ENCODE measurements at places on chromosomes 13 and 19. TPM values are rescaled to one million over a fixed set of nuclear protein-coding genes. Genes with fewer than 3 reads are reported as not detected.

DNA sequence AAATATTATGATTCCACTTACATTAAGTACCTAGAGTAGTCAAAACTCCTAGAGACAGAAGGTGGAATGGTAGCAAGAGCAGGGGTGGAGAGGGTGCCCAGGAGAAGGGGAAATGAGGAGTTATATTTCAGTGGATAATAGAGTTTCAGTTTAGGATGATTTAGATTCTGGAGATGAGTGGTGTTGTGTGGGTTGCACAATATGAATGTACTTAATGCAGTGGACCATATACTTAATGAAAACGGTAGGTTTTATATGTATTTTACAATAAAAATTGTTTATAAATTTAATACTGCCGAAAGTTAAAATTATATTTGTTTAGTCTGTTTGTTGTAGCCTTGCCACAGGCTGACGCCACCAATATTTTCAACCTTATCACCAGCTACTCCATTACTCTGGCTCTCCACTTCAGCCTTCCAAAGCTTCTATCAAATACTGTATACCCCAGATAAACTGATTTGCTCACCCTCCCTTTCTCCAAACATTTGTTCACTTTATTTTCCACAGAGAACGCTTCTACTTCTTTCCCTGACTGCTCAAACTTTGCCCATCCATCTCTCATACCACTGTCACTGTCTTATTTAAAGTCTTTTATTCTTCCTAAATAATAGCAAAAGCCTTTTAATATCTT, 1.4 kb upstream of the RBM26 start:
- H3K4me3 ChIP-seq, result peak overlapping the region; percentile 92
- H3K4me1 ChIP-seq, result peaks cover 27% of the 10 kb centered on the region
- H3K36me3 ChIP-seq, result no peaks in the 10 kb centered on the region
- DNase-seq, result no peak
- H3K27me3 ChIP-seq, result no peaks in the 10 kb centered on the region
- H3K27ac ChIP-seq, result peak overlapping the region; percentile 99

Gene SHISA7
- 0.10 TPM for total RNA-seq

- H3K36me3 ChIP-seq, result peaks cover 16% of the 10 kb centered on the region
- no peak overlapping the region for H3K4me3 ChIP-seq
- no peaks in the 10 kb centered on the region for H3K4me1 ChIP-seq
- DNase-seq, result no peak
- no peaks in the 10 kb centered on the region for H3K27me3 ChIP-seq
Measured at GRCh38 chr19:33806434-33806881, 9.8 kb downstream of the KCTD15 start.

Gene BCAM
- 211 TPM for total RNA-seq

Gene ZNF121
- total RNA-seq, result 53.9 TPM

GRCh38 chr19:48403606-48404005, 10.1 kb downstream of the GRIN2D start:
- H3K36me3 ChIP-seq, result no peaks in the 10 kb centered on the region
- H3K4me1 ChIP-seq, result peaks cover 11% of the 10 kb centered on the region
- peak overlapping the region; percentile 34 for H3K27ac ChIP-seq

- no peak overlapping the region for H3K4me3 ChIP-seq
- H3K27me3 ChIP-seq, result no peaks in the 10 kb centered on the region
- H3K36me3 ChIP-seq, result no peaks in the 10 kb centered on the region
- no peak overlapping the region for H3K27ac ChIP-seq
Measured at GRCh38 chr13:89097994-89098393, 1426.8 kb downstream of the SLITRK5 start.

Gene P2RY11
- total RNA-seq, result 23.7 TPM

GRCh38 chr13:73195091-73195490, 136.3 kb downstream of the KLF5 start:
- H3K27ac ChIP-seq, result no peak overlapping the region
- no peaks in the 10 kb centered on the region for H3K36me3 ChIP-seq
- no peak for DNase-seq
- peaks cover 15% of the 10 kb centered on the region for H3K4me1 ChIP-seq
- no peak overlapping the region for H3K4me3 ChIP-seq
- H3K27me3 ChIP-seq, result no peaks in the 10 kb centered on the region

Gene ZNRF4
- total RNA-seq, result not detected

DNA sequence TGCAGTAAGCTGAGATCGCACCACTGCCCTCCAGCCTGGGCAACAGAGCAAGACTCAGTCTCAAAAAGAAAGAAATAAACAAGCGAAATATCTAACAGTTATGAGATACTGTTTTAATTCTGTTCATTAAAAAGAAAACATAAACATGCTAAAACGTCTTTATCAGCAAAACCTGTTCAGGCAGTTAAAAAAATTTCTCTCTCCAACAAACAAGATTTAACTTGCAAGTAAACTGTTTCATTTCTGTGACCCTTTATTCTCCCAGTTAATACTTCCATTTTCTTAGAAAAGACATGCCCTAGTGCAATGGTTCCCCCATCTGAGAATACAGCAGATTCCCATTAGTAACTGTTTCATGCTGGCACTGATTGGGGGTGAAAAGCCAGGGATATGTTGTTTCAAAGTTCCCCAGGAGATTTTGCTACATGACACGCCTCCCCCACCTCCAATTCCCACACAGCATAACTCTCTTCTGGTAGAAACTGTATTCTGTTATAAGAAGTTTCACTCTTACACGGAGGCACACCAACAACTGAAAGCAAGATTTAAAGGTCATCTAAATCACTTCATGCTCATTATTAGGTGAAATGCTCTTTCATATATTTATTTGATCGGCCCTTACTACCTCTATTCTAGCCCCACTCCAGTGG, 24.4 kb downstream of the ELF1 start:
- peaks cover 46% of the 10 kb centered on the region for H3K4me1 ChIP-seq
- H3K27ac ChIP-seq, result peak overlapping the region; percentile 97
- no peak overlapping the region for H3K4me3 ChIP-seq

DNA sequence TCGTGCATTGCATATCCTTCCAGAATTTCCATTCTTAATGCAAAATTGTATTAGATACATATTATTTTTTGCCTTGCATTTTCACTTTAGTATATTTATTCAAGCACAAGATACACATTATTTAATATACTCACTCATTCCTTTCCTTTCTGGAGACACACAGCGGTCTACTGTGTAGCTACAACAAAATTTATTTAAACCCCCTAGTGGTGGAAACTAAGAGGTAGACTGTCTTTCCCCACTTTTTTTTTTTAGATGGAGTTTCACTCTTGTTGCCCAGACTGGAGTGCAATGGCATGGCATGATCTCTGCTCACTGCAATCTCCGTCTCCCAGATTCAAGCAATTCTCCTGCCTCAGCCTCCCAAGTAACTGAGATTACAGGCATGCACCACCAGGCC, 2040.3 kb upstream of the PCDH20 start:
- no peak overlapping the region for H3K4me3 ChIP-seq
- no peak for DNase-seq
- no peaks in the 10 kb centered on the region for H3K36me3 ChIP-seq

DNA sequence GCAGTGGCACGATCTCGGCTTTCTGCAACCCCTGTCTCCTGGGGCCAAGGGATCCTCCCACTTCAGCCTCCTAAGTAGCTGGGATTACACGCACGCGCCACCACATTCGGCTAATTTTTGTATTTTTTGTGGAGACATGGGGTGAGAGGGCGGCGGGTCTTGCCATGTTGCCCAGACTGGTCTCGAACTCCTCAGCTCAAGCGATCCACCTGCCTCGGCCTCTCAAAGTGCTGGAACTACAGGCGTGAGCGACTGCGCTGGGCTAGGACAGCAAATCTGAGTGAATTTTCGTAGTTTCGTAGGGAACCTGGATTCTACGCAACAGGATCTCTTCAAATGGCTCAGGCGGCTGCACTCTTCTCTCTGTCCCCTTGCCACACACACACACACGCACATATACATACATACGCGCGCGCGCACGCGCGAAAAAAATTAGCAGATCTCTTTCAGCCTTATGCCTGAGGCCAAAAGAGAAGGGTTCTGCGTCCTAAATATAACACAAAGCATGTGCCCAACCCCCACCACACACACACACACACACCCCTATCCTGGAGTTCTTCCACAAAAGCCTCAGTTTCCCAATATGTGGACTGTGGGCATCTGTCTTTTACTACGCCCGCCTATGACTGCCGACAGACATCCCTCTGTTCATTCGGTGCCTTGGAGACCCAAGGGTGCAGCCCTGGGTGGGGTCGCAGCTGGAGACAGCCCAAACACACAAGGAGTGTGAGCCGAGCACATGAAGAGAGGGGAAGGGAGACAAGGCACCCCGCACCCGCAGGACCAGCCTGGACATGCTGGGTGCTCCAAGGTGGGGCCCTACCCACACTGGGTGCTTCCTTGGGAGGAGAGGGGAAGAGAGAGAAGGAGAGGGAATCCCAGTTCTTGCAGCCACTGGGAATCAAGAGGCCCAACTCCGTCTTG, 616 bp downstream of the PINLYP start:
- H3K36me3 ChIP-seq, result peaks cover 5% of the 10 kb centered on the region
- H3K4me1 ChIP-seq, result peaks cover 26% of the 10 kb centered on the region
- H3K27ac ChIP-seq, result peak overlapping the region; percentile 92
- H3K27me3 ChIP-seq, result no peaks in the 10 kb centered on the region
- peak overlapping the region; percentile 48 for H3K4me3 ChIP-seq

GRCh38 chr13:63463782-63464610, 2048.3 kb upstream of the PCDH20 start:
- H3K27me3 ChIP-seq, result no peaks in the 10 kb centered on the region
- no peaks in the 10 kb centered on the region for H3K36me3 ChIP-seq
- no peak for DNase-seq
- no peak overlapping the region for H3K27ac ChIP-seq
- H3K4me3 ChIP-seq, result no peak overlapping the region

- DNase-seq, result no peak
- H3K36me3 ChIP-seq, result peaks cover 32% of the 10 kb centered on the region
- no peak overlapping the region for H3K27ac ChIP-seq
- H3K4me1 ChIP-seq, result peaks cover 1% of the 10 kb centered on the region
Measured at GRCh38 chr19:10637894-10638293, 12.5 kb downstream of the SLC44A2 start.

GRCh38 chr13:39038569-39039030, 344 bp downstream of the NHLRC3 start:
- no peaks in the 10 kb centered on the region for H3K36me3 ChIP-seq
- peaks cover 31% of the 10 kb centered on the region for H3K4me1 ChIP-seq
- H3K27ac ChIP-seq, result peak overlapping the region; percentile 99
- H3K27me3 ChIP-seq, result no peaks in the 10 kb centered on the region
- peak overlapping the region; percentile 97 for H3K4me3 ChIP-seq

DNA sequence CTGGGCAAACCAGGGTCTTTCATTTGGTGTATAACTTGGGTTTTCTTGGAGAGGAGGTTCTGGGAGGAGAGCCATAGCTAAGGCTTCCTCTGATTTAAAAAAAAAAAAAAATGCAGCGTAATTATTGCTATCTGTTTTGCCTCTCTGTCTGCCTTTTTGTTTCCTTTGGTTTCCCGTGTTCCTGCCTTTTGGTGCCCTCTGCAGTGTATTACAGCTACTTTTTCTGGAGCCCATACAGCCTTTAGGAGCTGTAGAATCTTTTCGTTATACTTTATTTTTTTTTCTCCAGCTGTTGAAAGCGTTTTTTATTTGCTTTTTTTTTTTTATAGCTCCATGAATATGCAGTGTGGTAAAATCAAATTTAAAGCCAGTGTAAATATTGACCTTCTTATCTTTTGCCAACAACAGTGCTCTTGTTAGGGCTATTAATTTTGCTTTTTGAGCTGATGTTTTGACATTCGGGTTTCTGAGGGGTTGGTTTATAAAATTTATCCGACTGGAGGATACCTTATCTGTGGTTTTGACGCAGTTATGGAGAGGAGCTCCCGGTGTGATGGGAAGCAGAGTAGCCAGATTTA, 38.1 kb downstream of the ZNF493 start:
- peaks cover 1% of the 10 kb centered on the region for H3K36me3 ChIP-seq
- peak overlapping the region; percentile 65 for H3K27ac ChIP-seq
- H3K4me1 ChIP-seq, result peaks cover 14% of the 10 kb centered on the region
- no peak overlapping the region for H3K4me3 ChIP-seq

DNA sequence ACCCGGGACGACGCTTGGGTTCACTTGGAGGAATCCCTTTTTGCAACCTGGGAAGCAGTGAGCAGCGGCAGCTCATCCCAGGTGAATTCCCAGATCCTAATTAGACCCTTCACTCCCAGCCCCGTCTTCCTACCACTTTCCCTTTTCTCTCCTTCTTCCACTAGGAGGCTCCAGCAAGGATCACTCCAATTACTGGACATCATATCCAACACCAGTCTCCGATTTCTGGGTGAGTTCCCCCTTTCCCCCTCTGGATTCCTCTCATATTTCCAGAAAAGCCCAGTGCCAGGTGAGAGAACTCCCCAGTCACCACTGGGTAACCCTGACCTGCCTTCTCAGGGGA, 17.1 kb upstream of the ZSCAN4 start:
- no peaks in the 10 kb centered on the region for H3K36me3 ChIP-seq
- no peak overlapping the region for H3K4me3 ChIP-seq
- no peaks in the 10 kb centered on the region for H3K4me1 ChIP-seq
- no peak overlapping the region for H3K27ac ChIP-seq

Gene HTR2A
- total RNA-seq, result not detected

Gene NALCN
- 0.12 TPM for total RNA-seq

DNA sequence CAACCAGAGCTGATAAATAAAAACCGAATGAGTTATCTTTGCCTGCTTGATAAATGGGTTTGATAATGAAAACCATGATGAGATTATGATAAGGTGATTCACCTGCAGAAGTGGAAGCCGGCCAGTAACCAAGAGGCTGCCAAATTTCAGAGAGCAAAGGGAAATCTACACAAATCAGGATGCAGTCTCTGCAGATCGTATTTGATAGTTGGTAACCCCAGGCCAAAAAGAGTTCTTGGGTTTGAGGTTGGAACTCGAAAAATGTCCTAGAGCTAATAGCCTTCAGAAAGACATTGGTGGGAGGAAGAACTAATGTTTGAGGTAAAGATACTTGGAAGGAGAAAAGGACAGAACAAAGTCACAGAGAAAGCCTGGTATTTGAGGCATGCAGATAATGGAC, 9.6 kb upstream of the LATS2 start:
- peaks cover 1% of the 10 kb centered on the region for H3K4me1 ChIP-seq
- peaks cover 27% of the 10 kb centered on the region for H3K27me3 ChIP-seq
- H3K27ac ChIP-seq, result no peak overlapping the region
- H3K4me3 ChIP-seq, result no peak overlapping the region
- no peaks in the 10 kb centered on the region for H3K36me3 ChIP-seq

Gene CEACAM5
- total RNA-seq, result not detected

DNA sequence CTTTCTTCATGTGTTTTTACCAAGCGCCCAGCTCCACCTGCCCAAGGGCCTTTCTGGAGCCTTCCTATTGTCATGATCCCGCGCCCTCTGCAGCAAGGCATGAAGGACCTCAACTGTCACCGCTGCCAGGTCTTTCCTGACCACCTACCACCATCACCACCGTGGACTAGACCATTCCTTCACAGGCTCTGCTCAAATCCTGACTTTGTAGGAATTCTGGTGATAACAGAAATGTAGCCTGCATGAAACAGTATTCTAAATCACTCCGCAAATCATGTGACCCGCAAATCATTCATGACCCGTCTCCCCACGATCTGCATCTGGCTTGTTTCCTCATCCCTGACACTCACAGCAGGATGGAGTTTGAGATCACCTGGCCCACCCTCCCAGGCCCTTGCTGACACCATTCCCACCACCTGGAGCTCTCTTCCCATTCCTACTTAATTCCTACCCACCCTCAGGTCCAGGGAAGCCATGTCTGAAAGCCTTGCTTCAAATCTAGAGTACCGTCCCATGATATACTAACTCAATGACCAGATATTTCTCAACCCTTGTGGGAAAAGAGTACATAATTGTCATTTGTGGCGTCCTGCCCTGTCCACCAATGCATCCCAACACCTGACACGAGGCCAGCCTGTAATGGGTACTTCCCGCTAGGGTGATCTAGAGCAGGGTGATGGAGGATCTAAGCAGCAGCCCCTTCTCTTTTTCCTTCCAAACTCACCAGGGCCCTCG, 1.3 kb downstream of the UBE2S start:
- peaks cover 14% of the 10 kb centered on the region for H3K4me1 ChIP-seq
- H3K36me3 ChIP-seq, result peaks cover 19% of the 10 kb centered on the region
- H3K27me3 ChIP-seq, result peaks cover 12% of the 10 kb centered on the region
- H3K27ac ChIP-seq, result peak overlapping the region; percentile 87

GRCh38 chr19:28569132-28570131, 643.5 kb downstream of the UQCRFS1 start:
- no peak overlapping the region for H3K27ac ChIP-seq
- DNase-seq, result no peak
- H3K27me3 ChIP-seq, result peaks cover 8% of the 10 kb centered on the region
- no peaks in the 10 kb centered on the region for H3K4me1 ChIP-seq
- H3K4me3 ChIP-seq, result no peak overlapping the region

All from progenitor cell of endocrine pancreas (in vitro differentiated cells).